Fibroblast of skin of right quadriceps (primary cell): ENCODE measurements at places on chromosomes 16 and 17.

DNA sequence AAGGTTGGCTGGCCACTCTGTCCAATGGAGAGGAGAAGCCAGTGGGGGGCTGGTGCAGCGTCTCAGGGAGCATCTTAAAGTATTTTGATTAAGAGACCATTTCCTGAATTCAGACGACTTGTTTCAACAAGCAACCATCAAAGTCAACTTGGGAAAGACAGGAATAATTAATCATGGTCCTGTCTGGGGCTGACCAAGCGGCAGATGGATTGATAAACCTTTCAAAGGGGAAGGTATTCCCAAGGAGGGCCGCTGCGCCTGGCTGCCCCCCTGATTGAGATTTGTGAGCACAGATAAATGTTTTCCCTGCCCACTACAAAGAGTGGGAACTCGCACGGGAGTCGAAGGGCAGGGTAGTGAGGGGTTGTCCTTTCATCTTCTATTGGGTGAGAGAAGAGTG is 47.5 kb downstream of the HNF1B start:
- no peak for DNase-seq

DNA sequence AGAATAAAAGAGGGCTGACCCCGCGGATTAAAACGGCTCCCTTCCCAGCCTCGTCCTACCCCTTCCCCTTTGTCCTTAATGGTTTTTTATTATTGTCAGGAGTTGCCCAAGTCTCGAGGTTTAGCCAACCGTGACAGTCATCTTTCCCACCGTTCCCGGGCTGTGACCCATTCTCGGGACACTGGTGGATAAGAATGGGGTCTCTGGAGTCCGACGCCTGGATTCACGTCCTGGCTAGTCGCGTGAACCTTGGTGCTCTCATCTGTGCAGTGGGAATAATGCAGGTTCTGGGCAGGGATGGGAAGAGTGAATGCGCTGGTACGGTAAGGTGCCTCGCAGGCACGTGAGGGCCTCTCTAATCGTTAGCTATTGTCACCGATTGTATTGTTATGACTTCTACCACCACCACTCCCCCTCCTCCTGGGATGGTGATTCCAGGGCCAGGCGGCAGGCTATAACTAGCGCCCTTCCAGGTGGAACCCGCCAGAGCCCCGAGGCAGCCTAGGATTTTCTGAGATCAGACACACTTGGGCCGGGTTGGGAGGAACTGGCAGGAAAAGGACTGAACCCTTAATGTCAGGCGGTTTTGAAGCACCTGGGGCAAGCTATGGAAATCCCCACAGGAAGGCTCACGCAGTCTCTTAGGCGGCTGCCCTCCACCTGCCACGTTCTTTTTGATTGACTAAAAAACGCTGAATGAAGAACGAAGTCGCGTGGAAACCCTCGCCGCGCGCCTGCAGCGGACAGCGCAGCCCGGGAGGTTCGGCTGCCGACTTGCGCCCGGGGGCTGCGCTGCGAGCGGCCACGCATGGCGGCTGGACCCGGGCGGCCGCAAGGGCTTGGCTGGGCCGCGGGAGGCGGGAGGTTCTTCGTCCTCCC is 2.7 kb downstream of the HS3ST3B1 start:
- DNase-seq = no peak

DNA sequence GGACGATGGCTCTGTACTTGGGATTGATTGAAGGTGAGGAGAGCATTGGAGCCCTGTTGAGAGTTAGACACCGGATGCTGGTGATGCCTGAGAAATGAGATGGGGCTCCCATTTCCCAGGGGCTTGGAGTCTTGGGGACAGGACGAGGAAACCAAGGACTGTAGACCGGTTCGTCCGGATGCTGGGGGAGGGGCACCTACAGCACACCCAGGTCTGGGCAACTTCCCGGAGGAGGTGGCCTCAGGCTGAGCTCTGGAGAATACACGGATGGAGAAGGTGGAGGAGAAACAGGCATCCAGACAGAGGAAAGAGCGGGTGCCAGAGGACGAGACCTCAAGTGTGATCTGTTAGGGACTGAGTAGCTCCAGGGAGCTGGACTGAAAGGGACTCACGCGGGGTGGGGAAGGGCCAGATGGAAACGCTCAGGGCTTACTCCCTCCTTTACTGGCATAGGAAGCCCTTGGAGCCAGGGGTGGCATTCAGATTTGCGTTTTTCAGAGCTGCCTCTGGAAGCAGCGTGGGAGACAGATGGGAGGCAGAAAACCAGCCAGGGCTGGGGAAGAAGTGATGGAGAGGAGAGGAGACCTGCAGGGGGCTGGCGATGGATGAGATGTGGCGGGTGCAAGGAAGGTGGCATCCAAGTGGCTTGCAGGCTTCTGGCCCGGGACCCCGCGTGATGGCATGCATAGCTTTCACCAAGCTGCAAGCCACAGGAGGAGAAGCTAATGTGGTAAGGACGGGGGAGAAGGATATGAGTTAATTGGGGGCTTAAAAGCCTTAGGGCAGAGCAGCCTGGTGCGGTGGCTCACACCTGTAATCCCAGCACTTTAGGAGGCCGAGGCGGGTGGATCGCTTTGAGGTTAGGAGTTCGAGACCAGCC is 8.3 kb downstream of the C1QTNF1 start:
- DNase-seq = no peak

GRCh38 chr17:65225061-65225460 is 87.9 kb downstream of the RGS9 start:
- DNase-seq = no peak

DNA sequence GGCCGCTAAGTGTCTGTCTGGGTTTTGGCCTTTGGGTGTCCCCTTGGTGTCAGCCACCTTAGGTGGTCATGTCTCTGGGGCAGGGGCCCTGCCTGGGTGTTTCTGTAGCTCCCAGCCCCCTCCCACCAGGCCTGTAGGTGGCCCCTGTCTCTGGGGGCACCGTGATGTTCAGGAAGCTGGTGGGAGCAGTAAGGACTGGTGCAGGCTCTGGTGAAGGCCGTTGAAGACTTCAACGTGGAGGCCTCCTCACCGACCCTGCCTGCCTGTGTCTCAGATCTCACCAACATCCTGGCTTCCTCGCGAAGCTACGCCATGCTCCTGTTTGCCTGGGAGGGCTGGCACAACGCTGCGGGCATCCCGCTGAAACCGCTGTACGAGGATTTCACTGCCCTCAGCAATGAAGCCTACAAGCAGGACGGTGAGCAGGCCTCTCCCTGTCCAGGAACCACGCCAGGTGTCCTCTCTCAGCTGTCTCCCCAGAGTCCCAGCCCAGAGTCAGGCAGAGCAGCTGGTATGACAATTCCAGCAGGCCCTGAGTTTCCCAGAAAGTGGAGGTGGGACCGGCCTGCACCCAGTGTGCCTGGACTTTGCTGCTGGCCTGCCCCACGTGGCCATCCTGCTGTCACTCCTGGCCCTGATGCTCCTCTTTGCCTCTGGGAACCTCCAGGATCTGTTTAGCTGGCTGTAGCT is 2.8 kb downstream of the ACE start:
- no peak for DNase-seq

GRCh38 chr17:79798299-79799173 is 1.7 kb upstream of the CBX8 start:
- DNase-seq = peak; percentile 35

DNA sequence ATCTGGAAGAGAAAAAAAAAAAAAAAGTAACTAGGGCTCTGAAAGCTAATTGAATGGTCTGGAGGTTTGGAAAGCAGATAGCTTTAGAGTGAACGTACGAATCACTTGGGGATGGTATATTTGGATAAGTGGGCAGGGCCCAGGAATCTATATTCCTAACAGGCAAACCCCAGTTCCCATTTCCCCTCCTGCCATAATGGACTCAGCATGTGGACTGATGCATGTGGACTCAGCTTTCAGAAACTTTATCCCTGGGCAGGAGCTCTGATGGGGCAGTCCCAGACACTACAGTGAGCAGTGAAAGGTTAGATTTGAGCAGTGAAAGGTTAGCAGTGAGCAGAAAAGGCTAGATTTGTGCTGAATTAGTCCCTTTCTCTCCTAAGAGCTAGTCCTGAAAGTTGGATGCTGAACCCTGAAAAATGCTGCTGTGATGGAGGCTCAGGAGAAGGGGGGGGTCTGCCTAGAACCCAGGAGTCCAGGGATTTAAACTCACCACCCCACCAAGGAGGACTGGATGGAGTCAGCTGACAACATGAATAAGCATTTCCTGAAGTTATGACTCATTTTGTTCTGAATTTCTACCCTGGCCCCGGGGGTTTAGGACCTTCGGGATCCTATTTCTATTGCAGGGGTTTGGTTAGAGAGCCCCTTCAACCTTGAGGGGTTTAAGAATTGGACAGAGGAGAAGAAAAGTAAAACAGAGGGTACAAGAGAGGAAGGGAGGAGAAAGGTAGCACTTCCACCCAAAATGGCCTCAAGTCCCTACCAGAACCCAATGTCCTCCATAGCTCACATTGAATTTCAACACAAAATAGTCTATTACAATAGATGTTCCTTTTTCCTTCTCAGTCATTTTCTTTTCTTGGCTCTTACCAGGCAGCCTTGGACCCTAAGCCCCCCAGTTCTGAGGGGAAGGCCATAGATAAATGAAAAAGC is 10.3 kb upstream of the FZD2 start:
- DNase-seq = peak; percentile 80

DNA sequence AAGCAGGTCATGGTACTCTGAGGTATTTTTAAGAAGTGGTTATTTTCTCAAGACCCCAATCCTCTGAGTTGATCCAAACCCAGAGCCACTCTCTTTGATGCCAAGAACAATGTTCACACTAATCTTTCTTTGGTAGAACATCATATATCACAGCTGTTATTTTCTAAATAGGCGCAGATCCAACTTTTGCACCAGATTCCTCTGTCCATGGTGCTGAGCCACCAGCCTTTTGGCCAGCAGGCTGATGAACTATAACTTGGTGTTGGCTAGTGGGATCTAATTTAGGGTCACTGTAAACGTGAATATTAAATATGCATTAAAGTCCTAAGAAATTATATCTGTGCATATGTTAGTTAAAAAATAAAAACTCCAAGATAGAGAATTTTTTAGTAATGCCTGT is 7.0 kb upstream of the ZKSCAN2 start:
- peak; percentile 9 for DNase-seq

DNA sequence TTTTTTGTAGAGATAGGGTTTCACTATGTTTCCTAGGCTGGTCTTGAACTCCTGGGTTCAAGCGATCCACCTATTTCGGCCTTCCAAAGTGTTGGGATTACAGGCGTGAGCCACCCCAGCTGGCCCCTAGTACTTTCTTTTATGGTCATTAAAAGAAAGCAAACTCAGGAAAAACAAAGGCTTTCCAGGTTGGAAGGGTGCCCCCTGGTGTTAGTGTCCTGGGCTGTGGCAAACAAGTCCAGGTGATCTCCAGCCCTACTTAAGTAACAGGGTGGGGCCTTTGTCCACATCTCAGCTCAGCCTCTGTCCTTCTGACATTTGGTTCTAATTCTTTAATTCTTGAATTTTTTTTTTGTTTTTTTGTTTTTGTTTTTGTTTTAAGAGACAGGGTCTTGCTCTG is 6.9 kb downstream of the IGFBP4 start:
- no peak for DNase-seq

DNA sequence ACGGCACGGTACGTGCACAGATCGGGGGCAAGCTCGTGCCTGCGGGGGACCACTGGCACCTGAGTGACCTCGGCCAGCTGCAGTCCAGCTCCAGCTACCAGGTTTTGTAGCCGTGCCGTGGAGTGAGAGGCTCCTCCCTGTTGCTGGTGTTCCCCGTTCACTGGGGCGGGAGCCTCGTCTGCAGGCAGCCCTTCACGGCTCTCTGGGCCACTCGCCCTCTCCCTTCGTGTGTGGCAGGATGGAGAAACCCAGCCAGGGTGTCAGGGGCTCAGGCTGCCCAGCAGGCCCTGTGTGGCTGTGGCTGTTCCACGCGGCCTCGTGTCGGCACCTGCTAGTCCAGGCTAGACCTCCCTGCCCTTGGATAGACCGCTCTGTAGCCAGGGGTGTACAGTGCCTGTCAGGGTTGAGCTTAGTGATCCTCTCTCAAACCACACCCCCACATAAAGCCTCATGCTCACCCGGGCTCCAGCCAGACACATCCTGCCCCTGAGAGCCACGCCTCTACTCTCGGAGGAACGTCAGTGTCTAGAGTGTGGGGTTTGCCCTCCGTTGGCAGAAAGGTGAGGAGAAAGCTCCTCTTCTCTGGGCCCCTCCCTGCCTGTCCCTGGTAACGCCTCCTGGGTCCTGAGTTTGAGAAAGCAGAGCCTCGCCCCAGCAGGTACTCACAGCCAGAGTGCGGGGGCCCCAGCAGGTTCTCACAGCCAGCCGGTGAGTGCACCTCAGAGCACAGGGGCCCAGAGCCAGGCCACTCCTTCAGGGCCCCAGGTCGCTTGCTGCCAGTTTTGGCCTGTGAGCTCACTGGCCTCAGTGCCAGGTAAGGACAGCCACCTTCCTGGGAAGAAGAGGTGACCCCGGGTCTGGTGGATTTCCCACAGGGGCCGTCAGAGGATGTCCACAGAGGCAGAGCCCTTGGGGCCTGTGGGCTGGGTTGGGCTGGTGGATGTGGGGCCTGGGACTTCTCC is 27.7 kb downstream of the NME3 start:
- no peak for DNase-seq

- peak; percentile 25 for DNase-seq
These were observed 24.4 kb upstream of the ADCY9 start for GRCh38 chr16:4140652-4141051.

DNA sequence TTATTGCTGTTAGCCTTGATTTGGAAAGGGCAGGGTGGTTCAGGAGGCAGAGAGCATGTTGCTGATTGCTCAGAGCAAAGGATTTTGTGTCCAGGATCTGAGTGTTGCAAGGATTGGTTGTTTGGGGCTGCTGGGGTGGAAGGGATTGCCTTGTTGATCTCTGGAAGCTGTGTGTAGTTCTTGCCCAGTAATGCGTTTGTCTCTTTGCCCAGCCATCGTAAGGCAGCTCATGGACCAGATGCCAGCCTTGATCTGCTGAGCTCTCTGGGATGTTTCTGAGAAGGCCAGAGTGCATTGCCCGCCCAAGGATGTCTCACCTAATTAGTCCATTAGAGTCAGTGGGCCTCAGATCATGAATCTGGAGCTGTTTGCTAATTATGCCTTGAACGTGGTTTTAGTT is 33.6 kb downstream of the NKD1 start:
- no peak for DNase-seq

DNA sequence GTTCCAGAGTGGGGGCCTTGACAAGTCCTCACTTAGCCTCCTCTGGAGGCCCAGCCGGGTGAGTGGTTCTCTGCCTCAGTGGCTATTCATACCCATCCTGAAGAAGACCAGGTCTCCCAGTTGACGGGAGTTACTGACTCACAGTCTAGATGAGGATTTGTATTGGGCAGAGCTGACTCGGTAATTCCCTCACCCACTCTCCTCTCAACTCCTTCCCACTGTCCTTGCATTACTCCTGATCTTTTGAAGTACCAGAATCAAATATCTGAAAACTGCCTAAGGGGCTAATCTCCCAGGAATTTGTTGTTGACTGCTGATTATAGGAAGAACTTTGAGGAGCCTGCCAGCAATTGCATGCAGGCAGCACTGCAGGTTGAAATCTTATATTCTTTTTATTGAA is 14.2 kb downstream of the SAP30BP start:
- DNase-seq = peak; percentile 36

GRCh38 chr16:89026121-89026612 is 49.2 kb upstream of the CBFA2T3 start:
- no peak for DNase-seq

- no peak for DNase-seq
These were observed 57.0 kb downstream of the PITPNC1 start for GRCh38 chr17:67434061-67434525.

- DNase-seq = no peak
These were observed 7.0 kb downstream of the ARMC7 start for GRCh38 chr17:75116737-75117136.

GRCh38 chr16:68643847-68644246 is 1.3 kb upstream of the CDH3 start:
- DNase-seq = no peak
